ENCODE measurements at places on chromosomes 11 and 22.

DNA sequence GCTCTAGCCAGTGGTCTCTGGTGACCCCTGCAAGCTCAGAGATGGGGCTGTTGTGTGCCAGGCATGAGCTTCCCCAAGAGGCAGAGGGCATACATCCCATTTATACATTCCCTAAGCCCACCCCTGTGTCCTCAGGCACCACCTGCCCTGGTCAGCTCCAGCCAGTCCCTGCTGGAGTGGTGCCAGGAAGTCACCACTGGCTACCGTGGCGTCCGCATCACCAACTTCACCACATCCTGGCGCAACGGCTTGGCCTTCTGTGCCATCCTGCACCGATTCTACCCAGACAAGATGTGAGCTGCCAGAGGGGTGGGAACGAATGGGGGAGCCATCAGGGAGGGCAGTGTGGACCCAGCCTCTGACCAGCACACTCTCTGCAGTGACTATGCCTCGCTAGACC lies 8.3 kb downstream of the EHBP1L1 start:
- DNase-seq: no peak

DNA sequence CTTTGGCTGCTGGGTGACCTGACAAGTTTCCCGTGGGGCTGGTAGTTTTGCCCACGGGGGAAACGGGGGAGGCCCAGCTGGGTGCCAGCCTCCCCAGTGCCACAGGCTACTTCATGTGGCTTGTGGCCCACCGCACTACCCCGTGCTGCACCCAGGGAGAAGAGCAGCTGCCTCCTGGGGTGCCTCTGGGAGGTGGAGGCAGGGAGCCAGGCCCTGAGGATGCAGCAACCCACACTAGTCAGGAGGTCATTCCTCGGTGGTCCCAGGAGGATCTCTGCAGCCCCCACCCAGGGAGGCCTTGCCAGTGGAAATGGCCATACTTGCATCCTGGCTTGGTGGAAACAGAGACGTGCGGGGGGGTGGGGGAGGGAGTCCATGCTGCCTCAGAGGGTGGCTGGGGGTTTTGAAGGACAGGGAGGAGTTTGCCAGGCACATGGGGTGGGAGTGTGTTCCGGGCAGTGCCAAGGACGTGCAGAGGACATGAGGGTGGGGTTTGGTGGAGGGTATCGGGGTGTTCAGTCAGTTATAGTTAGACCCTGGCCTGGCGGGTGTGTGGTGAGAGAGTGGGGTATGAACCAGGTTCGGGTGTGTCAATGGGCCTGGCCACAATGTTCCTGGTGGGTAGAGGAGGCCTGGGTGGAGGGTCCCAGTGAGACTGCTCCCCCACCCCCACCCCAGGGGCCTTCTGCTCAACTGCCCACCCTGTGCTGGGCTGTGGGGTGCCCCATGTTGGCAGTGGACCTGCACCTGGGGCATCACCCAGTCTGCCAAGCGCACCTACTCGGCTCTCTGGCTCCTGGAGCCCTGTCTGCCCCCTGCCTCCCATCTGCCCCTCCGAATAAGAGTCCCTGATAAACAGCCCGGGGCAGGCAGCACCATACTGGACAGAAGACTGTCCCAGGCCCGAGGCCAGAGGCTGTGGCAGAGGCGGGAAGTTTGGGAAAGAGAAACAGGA lies 3.8 kb downstream of the PIM3 start:
- DNase-seq: no peak

- peak; percentile 49 for DNase-seq
Observed at GRCh38 chr11:44621140-44621681, 55.7 kb downstream of the CD82 start.

DNA sequence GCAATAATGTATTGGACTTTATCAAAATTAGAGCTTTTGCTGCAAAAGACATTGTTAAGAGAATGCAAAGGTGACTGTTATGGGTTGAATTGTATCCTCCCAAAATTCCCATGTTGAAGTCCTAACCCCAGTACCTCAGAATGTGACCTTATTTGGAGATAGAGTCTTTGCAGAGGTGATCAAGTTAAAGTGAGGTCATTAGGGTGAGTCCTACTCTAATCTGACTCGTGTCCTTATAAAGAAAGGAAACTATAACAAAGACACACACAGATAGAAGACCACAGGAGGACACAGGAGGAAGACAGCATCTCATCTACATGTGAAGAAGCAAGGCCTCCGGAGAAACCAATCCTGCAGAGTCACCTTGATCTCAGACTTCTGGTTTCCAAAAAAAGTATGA lies 1011.2 kb downstream of the TBC1D22A start:
- no peak for DNase-seq

GRCh38 chr11:118216621-118217481 lies 8.0 kb downstream of the JAML start:
- no peak for DNase-seq

DNA sequence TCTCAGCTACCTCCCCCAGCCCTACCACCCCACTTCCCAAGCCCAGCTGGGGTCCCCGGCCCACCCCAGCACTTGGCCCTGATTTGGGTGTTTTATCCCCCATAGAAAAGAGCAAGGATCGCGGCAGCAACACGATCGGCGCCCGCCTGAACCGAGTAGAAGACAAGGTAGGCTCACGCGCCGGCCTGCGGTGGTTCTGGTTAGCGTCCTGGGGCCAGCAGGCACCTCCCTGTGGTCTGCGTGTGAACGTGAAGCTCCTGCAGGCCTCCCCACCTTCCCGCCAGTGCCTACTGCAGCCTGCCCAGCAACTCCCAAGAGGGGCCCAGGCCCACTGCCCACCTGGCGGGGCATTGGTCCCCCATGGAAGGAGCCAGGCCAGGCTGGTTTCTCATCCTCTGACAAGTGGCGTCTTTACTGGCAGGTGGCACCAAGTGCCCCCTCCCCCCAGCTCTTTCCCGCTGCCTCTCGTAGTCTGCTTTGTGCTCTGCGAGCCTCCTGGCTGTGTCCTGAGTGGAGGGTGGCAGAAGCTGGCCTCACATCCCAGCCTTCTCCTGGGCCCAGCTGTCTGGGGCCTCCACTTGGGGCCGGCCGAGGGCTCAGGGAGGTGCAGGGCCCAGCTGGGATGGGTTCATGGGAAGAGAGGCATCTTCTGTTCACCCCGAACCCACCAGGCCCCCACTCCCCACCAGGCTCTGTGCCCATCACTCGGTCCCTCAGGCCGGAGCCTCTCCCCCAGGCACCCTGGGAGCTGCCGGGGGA lies 78.3 kb upstream of the KCNQ1OT1 start:
- peak; percentile 41 for DNase-seq

- DNase-seq: no peak
Observed at GRCh38 chr11:2437516-2437915, 6.8 kb downstream of the TRPM5 start.

GRCh38 chr11:80096736-80097135 lies 655.9 kb upstream of the TENM4 start:
- no peak for DNase-seq

- no peak for DNase-seq
Observed at GRCh38 chr22:42817556-42817955, 39.5 kb downstream of the ARFGAP3 start.

DNA sequence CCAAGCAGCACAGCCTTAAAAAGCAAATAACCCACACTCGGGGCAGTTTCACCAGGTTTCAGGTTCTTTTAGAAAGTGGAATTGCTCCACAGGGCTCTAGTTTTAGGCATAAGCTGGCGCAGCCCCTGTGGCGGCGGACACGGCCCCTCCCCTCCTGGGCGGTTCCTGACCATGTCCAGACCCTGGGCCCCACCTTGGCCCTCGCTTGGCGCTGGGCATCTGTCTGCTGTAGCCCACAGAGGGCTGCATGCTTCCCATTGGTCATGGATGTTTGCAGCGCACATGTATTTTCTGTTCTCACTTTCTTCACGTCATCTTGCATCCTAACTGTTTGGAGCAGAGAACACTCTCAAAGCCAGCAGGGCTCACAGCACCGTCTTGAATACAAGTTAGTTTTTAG lies 244.3 kb downstream of the BRD1 start:
- DNase-seq: no peak

Data from NCI-H1436 (cell line).